ENCODE measurements at places on chromosomes 5 and 9.

GRCh38 chr5:59025734-59026133, 442.9 kb downstream of the RAB3C start:
- no peak for DNase-seq

GRCh38 chr9:32350682-32351081, 33.8 kb upstream of the ACO1 start:
- DNase-seq, result no peak

- no peak for DNase-seq
These were observed 108.5 kb downstream of the NFIB start for GRCh38 chr9:14205463-14205862.

DNA sequence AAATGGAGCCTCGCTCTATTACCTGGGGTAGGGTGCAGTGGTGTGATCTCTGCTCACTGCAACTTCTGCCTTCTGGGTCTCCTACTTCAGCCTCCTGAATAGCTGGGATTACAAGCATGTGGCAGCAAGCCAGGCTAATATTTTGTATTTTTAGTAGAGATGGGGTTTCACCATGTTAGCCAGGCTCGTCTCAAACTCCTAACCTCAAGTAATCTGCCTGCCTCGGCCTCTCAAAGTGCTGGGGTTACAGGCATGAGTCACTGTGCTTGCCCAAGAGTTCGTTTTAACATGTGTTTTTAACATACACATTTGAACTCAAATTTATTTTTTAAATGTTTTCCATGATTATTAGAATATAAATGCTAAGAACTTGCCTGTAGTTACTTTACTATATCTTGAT, 34.2 kb downstream of the MARCHF6 start:
- no peak for DNase-seq

GRCh38 chr9:82706786-82707185, 356.2 kb downstream of the RASEF start:
- no peak for DNase-seq

DNA sequence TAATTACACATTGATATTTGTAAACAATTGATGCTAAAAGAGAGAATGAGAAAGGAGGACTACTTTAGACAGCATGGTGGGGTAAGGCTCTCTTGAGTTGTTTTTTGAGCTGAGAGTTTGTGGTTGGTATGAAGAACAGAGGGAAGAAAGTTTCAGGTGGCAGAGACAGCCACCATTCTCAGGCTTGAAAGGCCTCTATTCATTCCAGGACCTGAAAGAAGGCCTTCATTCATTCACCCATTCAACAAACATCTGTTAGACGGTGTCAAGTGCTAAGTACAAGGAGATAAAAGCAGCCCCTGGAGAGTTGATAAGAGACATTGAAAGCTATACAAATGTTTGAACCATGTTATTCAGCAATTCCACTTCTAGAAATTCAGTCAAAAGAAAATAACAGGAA, 21.7 kb upstream of the ADAM19 start:
- DNase-seq, result no peak

DNA sequence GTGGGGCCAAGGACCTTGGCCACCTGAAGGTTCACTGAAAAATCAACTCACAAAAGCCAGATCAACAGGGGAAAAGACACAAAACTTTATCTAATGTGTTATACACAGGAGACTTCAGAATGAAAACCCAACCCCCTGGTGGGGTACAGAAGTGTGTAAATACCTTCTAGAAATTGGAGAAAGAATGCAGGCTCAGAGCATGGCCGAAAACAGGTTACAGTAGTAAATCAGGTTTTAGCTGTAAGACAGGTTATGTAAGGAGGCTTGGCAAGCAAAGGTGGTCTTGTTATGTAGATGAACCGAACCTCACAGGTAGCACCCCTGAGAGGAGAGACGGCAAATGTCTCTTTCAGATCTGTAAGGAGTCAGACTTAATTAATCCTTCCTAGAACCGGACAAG, 10.0 kb downstream of the CEMIP2 start:
- DNase-seq, result peak; percentile 80

DNA sequence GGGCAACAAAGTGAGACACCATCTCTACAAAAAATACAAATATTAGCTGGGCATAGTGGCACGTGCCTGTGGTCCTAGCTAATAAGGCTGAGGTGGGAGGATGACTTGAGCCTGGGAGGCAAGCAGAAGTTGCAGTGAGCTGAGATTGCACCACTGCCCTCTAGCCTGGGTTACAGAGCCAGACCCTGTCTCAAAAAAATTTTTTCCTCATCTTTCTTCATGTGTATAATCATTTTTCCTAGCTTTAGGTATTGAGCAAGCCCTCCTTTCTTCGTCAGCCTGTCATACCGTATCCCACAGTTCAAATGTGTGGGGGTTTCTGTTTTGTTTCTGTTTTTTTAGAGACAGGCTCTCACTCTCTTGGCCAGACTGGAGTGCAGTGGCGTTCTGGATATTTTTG, 41.3 kb downstream of the EHMT1 start:
- DNase-seq, result no peak
